Activated CD4-positive, CD25-positive, alpha-beta regulatory T cell (primary cell): ENCODE measurements at places on chromosomes 5 and 9.

- DNase-seq, result no peak
Measured at GRCh38 chr5:156331181-156331580, 4.2 kb downstream of the SGCD start.

- no peak for DNase-seq
Measured at GRCh38 chr9:121574774-121575519, 75.3 kb upstream of the GGTA1 start.

DNA sequence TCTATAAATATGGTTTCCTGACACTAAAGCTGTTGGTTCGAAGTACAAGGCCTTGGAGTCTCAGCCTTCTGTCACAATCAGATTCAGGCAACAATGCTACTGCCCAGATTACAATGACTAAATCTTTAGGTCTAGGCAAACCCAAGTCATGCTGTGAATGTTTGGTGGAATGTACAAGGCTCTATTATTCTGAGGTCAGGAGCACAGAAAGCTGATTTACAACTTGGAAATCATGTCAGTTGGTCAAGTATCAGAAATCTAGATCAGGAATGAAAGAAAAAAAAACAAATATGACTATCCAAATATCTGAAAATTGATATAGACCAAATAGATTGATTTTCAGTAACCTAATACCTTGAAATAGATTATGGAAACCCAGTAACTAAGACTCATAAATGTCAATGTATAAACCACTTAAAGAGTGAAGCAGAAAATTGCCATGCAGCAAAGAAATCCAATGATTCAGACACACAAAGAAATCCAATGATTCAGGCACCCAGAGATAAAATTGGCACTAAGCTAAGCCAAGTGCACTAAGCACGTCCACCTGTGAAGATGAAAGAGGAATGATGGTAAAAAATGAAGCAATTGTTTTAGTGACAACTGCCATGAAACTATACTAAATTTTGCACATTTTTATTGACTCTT, 588.0 kb upstream of the TUSC1 start:
- no peak for DNase-seq

DNA sequence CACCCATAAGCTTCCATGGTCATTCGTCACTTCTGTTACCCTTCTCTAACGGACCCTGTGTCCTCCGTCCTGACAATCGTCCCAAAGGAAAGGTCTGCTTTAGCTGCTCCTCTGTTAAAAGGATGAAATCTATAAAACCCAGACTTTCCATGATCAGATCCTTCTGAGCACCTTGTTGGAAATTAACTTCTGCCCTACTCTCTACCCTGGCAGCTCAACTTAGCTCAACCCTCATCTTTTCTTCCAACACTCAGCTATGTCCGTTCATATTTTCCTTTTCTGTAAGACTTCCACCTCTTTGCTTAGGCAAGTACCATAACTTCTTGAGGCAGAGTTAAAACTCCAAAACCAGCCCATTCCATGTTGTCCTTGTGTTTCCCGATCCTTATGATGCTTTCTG, 205.4 kb downstream of the SPATA31A6 start:
- DNase-seq, result no peak

DNA sequence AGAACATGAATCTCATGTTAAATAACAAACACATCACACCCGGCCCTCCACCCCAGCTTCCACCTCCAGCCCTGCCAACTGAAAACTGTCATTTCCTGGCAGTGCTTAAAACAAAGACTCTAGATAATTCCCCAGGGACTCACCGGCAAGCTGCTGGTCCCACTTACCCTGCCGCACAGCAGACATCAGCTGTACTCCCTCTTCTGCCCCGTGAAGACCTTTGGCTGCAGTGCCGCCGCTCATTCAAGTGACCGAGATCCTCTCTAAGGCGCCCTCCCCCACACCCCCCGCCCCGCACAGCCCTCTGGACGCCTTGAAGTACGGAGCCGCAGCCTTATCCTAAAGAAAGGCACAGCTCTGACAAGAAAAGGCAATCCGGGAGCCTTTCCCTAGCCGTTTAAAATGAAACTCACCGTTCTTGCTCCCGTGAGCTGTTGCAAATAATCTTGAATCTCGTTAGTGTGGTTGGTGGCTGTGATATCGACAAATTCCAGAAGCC, 434 bp downstream of the GLRX start:
- no peak for DNase-seq

DNA sequence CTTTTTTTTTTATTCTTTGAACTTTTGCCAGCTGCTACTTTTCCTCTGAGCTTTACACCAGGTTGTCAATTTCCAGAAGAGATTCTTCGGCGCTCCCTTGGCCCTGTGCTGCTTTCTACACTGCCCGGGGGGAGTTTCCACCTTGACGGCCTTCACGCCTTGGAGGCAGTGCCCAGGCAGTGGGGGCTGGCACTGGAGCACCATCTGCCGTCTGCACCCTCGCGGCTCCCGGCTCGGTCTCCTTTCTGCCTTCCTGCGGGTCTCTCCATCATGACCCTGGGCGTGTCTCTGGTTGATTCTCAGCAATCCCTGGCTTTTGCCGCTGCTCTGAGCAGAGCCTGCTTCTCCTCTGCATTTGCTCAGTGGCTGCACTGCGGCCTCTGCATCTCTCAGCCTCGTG, 2.9 kb downstream of the SLC6A18 start:
- no peak for DNase-seq

DNA sequence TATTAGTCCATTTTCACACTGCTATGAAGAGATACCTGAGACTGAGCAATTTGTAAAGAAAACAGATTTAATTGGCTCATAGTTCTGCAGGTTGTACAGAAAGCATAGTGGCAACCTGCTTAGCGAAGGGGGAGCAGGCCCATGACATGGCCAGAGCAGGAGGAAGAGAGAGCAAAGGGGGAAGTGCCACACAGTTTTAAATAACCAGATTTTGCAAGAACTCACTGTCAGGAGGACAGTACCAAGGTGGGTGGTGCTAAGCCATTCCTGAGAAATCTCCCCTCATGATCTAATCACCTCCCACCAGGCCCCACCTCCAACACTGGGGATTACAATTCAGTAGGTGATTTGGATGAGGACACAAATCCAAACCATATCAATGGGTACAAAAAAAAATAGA, 16.8 kb upstream of the PCSK5 start:
- no peak for DNase-seq

GRCh38 chr9:133158695-133159094, 5.0 kb downstream of the GBGT1 start:
- DNase-seq, result no peak

- no peak for DNase-seq
Measured at GRCh38 chr9:71690063-71690688, 78.1 kb downstream of the CEMIP2 start.

DNA sequence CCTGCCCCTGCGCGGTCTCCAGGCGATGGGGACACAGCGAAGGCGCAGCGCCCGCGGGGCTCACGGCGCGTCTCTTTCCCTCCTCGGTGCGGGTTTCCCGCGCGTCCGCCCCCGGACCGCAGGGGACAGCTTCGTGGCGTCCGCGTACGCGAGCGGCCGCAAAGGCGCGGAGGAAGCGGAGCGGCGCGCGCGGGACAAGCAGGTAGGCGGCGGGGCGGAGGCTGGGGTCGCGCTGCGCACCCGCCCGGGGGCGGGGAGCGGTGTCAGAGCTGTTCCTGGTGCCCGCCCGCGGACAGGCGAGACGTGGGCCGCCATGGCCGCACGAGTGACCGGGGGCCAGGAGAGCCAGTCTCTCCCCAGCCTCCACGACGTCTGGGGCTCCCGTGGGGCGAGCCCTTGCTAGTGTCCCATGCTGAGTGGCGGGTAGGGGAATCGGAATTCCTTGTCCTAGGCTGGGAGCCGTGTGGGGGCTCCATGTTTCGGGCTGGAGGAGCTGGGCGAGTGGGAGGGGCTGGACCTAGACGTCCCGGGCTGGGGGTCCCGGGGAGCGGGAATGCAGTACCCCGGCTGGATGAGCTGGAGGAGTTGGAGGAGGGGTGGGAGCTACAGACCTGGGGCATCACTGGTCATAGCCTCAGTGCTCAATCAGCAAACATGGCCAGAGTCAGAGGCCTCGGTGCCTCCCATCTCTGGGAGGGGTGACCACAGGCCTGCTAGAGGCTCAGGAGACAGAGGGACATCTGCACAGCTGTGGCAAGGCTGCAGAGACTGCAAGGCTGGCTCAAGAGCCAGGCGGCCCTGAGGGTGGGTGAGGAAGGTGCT, 968 bp downstream of the NKD2 start:
- no peak for DNase-seq

- DNase-seq, result no peak
Measured at GRCh38 chr5:67437905-67438845, 241.6 kb upstream of the CD180 start.

- no peak for DNase-seq
Measured at GRCh38 chr9:121345070-121345469, 25.0 kb downstream of the STOM start.
